Esophagus squamous epithelium (tissue), 5 donors: ENCODE measurements at places on chromosomes 6 and 20.

DNA sequence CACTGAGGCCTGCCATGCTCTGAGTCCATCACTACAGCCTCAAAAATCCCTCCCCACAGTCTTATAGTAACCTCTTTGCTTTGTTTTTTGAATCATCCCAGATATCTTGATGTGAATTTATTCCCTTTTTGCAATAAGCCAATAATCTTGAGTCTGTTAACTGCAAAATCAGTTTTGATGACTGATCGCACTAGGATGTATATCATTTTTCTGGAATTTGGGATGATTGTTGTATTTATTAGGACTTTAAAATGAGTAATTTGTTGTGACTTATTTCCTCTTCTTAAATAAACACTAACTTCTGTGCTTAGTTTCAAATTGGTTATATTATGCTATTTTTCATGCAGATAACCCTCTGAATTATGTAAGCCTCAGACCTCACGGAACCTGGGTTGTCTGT, 5.6 kb downstream of the CST4 start:
- DNase-seq, result no peak

- no peak for DNase-seq
Observed at GRCh38 chr20:51446230-51446629, 96.3 kb downstream of the NFATC2 start.

DNA sequence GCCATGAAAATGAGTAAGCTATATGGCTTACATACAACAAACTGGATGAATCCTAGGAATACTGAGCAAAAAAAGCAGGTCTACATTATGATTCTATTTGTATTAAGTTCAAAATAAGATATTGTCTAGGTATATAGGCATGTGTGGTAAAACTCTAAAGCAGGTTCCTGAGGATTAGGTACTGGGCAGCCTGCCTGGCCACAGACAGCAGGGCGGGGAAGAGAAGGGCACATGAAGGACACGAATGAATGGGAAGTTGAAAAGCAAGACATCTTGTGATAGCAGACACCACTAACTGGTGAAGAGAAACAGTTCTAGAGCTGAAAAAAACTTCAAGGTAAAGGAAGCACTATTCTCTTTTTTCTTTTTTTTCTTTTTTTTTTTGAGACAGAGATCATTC, 72.6 kb upstream of the SLC4A11 start:
- DNase-seq, result no peak

- no peak for DNase-seq
Observed at GRCh38 chr20:289693-290083, 862 bp downstream of the C20orf96 start.

GRCh38 chr20:49888212-49889000, 26.9 kb downstream of the SPATA2 start:
- DNase-seq, result no peak
